ENCODE measurements at places on chromosomes 5 and 9.
A peak's percentile ranks its signal among the peaks of the same experiment; 100 is the strongest.

GRCh38 chr9:32395510-32396216 lies 11.2 kb downstream of the ACO1 start:
- no peak for DNase-seq

GRCh38 chr9:128323212-128323730 lies 632 bp downstream of the COQ4 start:
- no peak for DNase-seq

DNA sequence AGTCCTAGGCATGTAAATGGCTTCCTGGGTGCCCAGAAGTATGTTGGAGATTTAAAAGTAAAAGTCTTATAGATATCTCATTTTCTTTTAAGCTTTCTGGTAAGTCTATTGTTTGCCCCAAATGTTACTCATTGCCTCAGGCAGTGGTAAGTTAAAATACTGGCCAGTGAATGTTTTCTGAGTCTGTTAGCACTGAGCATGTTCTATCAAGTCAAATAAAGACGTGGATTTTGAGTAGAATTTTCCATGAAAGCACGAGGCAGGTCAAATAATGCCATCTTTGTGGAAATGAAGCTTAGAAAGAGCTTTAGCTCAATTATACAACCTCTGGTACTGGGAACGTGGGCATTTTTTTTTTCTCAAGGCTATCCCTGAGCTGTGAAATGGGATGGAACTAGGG lies 651.3 kb upstream of the ACO1 start:
- no peak for DNase-seq

DNA sequence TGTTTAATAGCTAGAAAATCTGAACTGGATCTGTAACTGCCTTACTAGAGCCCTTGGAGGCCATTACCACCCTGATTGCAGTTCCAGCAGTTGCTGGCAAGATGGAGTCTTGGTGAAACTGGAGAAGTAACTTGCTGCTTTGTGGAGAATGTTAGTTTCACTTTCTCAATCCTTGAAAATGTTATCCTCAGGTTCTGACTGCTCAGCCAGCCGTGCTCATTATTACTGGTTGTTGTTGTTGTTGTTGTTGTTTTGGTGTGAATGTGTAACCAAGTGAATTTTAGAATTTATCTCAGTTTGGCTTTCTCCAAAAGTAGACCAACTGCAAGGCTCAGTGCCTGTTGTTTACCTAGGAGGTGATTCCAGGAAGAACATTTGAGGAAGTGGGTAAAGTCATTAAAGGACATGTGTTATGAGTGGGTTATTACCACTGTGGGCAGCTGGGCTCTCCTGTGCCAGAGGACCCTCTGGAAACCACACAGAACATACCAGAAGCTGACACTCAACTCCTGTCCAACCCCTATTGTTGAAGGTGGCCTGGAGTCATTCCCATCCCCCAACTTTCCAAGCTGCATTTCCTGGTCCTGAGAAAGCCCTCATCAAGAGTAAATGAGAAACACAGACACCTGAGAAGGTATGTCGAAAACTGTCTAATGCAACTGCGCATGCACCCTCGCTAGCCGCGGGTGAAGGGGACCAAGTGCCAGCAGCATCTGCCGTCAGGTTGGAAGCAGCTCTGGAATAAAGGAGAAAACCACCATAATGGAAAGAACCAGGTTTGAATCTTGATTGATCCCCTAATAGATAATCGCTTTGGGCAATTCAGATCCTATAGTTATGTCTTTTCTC lies 111.6 kb downstream of the CMYA5 start:
- DNase-seq: peak; percentile 7

- DNase-seq: no peak
These were observed 1.1 kb downstream of the FEM1C start for GRCh38 chr5:115543365-115544042.

DNA sequence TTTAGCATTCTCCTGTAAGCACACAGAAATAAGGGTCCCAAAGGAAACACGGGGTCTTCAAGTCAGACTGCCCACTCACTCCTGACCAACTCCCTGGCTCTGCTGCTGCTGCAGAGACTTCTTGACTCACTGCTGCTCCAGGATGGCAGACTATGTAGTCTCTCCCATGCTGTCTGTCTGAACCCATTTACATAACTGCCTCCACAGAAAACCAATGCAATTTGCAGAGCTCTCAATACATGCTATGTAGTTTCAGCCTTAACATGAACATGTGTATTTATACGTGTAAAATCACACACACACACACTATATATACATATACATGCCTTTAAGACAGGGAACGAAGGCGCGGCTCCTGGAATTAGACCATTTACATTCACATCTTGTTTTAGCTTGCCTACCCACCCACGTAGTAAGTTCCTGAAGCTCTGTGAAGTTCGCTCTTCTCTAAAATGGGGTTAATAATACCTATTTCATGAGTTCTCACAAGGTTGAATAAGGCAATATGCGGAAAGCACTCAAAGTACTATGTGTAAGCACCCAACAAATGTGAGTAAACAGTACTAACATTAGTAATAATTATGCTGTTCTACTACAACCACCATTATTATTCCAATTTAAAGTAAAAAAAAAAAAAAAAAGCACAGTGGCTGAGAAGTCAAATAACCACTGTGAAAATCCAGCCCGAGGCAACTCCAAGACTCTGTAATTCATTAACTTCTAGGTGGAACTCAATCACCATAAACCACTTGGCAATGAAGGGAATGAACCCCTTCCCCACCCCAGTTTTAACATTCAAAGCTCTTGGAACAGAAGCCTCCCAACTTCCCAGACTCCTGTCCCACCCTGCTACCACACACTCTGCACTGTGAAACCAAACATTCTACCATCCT lies 31.8 kb downstream of the PRELID2 start:
- no peak for DNase-seq

DNA sequence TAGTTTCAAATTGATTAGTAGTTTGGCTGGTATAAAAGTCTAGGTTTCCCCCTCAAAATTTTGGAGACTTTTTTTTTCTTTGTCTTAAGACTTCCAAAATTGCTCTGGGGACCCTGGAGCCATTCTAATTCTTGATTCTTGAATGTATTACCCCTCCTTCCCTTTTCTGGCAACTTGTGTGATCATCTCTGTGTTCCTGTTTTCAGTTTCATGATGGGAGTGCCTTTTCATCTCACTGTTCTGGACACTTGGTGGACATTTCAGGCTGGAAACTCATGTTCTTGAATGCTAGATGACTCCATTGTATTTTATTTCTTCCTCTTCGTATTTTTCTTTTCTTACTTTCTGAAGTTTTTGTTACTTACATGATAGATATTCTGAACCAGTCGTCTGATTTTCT lies 57.3 kb upstream of the LRRC70 start:
- no peak for DNase-seq

DNA sequence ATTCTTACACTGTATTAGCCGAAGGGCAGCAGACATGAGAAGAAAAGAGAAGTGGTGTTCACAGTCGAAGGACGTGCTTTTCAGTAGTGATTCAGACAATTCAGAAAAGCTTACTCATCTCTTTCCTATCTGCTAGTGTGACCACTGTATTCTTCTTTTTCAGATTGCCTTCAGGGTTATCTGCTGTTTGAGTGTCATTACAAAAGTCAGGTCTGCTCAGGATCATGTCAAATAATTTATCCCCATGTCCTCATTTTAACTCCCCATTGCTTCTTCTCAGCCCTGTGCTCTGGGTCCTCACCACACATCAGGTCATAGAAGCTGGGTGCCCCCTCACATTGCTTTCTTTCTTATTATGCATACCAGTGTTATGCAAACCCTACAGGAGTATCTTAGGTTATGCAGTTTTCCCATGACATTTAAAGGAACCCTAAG lies 394.0 kb downstream of the CETN3 start:
- DNase-seq: no peak

- no peak for DNase-seq
These were observed 118.2 kb upstream of the TBC1D2 start for GRCh38 chr9:98373609-98374008.

- no peak for DNase-seq
These were observed 433.4 kb upstream of the BRINP1 start for GRCh38 chr9:119802621-119803020.

GRCh38 chr5:113330533-113331208 lies 104.1 kb downstream of the TSSK1B start:
- DNase-seq: peak; percentile 56

DNA sequence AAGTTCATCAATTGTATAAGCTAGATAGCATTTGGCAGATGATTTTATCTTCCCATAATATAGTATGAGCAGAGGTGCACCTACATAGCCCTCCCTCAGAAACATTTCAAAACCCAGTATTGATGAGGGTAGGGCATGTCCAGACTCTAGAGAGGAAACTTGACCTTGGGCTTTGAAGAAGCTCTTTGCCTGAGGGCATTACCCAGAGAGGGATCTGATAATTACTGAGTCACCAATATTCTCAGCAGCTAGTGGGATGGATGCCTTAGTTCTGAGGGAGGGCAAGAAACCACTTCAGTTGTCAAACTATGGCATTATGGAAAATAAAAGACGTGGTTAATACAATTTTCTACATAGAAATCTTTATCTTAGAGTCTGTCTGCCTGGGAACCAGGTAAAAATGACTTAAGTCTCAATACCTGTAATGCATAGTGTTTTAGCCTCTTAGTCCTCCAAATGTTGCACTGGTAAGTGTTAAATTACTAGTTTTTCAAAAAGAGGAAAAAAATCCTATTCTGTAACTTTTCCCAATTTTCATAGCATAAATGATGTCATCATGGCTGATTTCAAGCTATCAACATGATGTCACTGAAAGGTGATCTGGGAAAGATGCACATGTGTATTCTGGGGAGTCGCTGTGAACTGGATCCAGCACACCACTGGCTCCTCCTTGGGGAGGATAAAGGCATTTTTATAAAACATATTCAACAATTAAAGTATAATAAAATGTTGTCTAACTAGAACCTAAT lies 809.0 kb downstream of the KCTD16 start:
- DNase-seq: no peak

GRCh38 chr5:176621661-176622079 lies 8.7 kb downstream of the SNCB start:
- DNase-seq: no peak

DNA sequence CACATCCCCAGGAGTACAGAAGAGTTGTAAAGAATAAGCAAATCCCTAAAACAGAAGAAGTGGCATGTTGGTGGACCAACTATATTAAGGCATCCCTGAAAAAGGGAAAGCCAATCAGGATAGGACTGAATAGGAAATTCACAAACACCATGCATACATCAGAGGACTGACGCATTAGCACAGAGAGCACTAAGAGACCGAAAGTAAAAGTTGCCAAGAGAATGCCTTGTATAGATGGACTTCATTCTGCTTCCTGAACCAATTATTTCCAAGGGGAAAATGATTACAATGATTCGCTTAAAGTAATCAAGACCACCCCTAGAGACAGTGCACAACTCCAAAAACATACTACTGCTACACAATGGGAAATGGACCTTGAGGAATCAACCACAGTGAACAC lies 33.5 kb downstream of the SHC3 start:
- no peak for DNase-seq

DNA sequence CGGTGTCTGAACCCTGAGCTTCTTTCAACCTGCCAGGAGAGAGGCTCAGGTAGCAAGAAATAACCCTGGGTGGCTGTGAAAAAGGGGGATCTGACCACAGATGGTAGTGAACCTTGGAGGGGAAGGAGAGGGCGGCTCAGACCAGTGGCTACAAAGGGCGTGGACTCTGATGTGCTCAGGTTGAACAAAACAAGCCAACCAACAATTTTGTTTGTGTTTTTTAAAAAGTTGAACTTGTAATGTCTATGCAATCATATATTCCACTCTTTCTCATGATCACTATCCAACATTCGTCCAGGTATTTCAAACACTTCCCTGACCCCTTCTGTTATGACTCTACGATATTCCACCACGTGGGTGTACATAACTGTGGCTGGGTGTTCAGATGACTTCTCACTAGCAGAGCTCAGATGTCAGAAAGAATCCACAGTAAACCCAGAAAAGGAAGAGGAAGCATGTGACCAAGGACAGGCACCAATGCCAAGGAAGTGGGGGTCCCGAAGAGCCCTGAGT lies 20.0 kb downstream of the PTPN3 start:
- DNase-seq: no peak

DNA sequence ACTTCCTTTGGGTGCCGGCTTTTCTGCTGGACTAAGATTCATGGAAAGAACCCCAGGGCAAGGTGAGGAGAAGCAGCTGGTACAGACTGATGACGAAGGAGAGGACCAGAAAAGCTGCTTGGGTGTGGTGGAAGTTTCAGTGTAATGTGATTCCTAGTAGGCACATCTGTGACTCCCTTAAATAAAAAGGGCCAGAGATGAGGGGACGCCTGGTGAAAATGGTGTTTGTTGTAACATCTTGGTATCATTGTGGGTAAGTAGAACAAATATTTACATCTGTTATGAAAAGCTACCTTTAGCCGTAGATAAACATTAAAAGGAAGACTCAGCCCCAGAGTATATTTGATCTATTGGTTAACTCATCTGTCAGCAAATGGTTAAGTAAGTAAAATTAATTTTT lies 33.8 kb downstream of the OTULINL start:
- no peak for DNase-seq

DNA sequence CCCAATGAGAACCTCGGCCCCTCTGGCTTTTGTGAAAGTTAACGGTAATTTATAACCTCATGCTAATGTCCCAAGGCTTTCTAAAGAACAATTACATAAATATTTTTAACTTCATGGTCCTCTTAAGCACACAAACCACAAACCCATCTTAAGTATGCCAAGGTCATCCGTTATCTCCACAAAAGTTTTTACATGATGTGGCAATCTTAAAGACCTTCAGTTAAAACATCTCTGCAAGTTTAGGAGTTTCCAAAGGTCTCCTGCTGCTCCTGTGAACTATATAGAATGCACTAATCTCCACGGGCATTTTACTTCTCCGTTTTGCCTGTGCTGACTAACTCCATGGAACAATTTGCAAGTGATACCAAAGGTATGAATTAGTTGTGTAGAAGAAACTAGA lies 228.2 kb downstream of the TLE1 start:
- DNase-seq: no peak

DNA sequence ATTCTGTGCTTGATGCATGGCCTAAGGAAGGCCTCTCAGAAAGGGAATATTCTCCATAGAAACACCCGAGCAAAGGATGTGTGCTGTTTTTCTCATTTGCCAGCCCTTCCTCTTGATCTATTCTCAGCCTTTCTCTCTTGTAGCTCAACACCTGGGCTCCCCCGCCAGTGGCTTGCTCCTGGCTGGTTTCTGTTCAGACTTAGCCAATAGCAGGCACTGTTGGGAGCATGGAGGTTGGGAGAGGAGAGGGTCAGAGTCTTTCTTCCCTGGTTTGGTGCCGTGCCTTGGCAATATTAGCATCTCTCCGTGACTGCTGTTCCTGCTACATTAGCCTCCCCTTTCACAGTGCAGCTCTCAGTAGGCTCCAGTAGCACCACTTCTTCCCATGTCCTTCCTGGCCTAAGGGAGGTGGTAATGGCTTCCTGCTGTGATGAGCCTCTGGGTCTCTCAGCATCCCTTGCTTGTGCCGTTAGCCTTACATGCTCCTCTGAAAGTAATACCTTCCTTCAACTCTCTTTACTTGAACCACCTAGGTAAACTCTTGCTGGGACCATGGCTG lies 269.7 kb upstream of the GAS1 start:
- no peak for DNase-seq

- DNase-seq: no peak
These were observed 25.7 kb downstream of the IL9 start for GRCh38 chr5:135869935-135870334.

GRCh38 chr5:17218353-17219005 lies 1.0 kb downstream of the BASP1 start:
- DNase-seq: no peak

- DNase-seq: no peak
These were observed 68.9 kb upstream of the EQTN start for GRCh38 chr9:27365707-27366376.
